Effector memory CD8-positive, alpha-beta T cell (primary cell): ENCODE measurements at places on chromosomes 4 and X.

DNA sequence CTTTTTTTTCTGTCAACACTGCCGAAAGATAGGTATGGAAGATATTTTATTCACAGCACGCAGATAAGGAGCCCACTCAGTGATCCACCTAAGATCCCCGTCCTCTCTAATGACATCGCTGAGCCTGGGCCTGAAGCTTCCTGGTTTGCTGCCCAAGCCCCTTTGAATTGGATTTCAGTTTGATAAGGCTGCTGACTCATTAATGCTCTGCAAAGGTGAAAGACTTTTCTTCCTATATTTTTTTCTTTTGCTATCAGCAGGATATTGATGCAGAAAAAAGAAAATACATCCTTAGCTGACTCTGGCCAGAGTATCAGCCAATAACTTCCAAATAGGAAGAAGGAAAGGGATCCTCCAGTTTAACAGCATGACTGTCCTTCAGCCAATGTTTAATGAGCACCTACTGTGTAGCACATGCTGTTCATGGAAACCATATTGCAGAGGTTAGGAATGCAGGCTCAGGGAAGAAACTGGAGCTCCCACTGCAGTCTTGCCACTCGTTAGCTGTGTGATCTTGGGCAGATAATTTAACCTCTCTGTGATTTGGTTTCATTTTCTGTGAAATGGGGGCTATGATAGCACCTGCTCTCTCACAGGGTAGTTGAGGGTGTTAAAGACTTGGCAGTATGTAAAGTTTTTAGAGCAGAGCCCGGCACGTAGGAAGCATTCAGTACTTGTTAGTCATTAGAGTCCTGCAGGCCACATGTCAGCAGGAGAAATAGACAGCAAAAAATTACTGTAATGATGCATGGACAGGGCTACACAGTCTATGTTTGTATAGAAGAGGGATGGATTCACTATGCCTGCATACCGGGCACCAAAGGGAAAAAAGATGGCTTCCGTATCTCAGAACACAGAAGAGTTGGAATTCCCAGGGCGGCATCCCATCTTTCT lies 39.3 kb downstream of the EVC start:
- no peaks in the 10 kb centered on the region for H3K36me3 ChIP-seq
- H3K27me3 ChIP-seq = peaks cover 6% of the 10 kb centered on the region
- H3K4me3 ChIP-seq = no peak overlapping the region
- no peaks in the 10 kb centered on the region for H3K4me1 ChIP-seq
- H3K27ac ChIP-seq = no peak overlapping the region

GRCh38 chrX:152020888-152021287 lies 46.4 kb upstream of the GABRE start:
- H3K27ac ChIP-seq = no peak overlapping the region
- no peak for DNase-seq
- no peaks in the 10 kb centered on the region for H3K27me3 ChIP-seq
- no peaks in the 10 kb centered on the region for H3K36me3 ChIP-seq

DNA sequence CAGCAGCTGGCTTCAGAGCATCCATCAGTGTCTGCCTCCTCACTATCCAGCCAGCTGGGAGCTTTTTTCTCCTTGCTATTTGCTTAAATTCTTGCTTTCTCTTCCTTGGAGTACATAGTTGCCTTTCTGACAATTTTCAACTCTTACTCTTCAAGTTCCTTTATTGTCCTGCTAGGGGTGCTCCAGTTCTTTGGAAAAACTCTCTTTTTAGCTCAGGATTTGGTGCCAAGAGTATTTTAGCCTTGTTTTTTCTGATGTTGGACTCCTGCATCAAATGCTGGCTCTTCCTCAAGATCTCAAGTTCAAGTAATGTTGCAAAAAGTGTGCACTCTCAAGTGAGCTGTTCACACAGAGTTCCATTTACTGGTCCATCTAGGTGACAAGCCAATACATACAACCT lies 126.4 kb downstream of the KDR start:
- no peak overlapping the region for H3K27ac ChIP-seq
- no peaks in the 10 kb centered on the region for H3K4me1 ChIP-seq
- H3K4me3 ChIP-seq = no peak overlapping the region
- no peaks in the 10 kb centered on the region for H3K36me3 ChIP-seq

GRCh38 chr4:155535802-155536454 lies 130.7 kb upstream of the GUCY1A1 start:
- no peaks in the 10 kb centered on the region for H3K4me1 ChIP-seq
- H3K27ac ChIP-seq = no peak overlapping the region
- no peak for DNase-seq
- H3K36me3 ChIP-seq = no peaks in the 10 kb centered on the region
- H3K4me3 ChIP-seq = no peak overlapping the region
- H3K27me3 ChIP-seq = no peaks in the 10 kb centered on the region

DNA sequence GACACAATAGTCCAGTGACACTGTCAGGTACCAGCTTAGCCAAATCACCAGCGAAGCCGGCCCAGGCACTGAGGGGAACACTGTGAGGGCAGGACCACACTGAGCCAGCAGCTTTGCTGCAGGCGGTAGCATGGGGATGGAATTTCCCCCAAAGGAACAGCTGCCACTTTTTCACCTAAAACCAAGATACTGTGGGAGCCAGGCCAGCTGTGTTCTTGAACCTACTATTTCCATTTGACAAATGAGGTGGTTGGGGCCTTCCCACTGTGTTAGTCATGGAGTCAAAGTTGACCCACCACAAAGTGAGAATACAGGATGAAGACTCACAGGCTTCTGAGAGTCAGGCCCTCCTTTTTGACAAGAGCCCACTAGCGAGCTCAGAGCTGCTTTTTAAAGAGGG lies 70.7 kb upstream of the SH3RF1 start:
- no peaks in the 10 kb centered on the region for H3K36me3 ChIP-seq
- DNase-seq = no peak
- peaks cover 27% of the 10 kb centered on the region for H3K27me3 ChIP-seq
- H3K27ac ChIP-seq = no peak overlapping the region
- no peak overlapping the region for H3K4me3 ChIP-seq
- H3K4me1 ChIP-seq = no peaks in the 10 kb centered on the region

DNA sequence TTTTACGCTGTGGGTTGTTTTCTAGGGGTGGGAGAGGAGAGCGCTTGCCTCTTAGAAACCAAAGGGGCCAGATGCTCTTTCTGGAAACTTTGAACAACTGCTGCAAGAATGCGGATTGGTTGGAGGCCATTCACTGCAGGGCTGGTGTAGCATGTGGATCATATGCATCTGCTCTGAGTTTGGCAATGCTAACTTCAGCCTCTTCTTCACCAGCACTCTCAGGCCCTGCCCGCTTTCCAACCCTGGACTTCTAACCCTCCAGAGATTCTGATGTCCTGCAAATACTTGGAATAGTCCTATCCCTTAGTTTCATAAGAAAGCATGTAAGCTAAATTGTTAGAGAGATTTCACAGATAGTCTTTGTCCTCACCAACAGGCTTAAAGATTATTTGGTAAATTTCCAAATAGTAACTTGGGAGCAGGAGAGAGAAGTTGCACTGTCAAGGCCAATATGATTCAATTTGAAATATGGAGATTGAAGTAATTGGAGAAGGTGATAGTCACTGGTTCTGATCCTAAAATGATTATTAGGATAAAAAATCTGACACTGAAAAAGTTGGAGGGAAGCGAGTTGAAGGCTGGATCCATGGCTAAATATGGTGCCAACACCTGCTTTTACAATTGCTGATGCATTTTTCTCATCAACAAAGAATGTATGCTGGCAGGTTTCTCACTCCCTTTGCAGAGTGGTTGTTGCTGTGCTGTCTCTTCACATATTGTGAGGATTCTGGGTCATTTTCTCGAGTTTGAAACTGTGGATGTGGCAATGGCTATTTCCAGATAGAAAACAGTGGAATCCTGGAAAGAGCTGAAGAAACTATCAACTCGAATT lies 210.4 kb downstream of the PTTG2 start:
- no peak overlapping the region for H3K4me3 ChIP-seq
- H3K27me3 ChIP-seq = no peaks in the 10 kb centered on the region
- no peak overlapping the region for H3K27ac ChIP-seq
- H3K36me3 ChIP-seq = peaks cover 3% of the 10 kb centered on the region

GRCh38 chr4:25090516-25090915 lies 59.8 kb upstream of the LGI2 start:
- no peak overlapping the region for H3K27ac ChIP-seq
- H3K36me3 ChIP-seq = no peaks in the 10 kb centered on the region
- peaks cover 67% of the 10 kb centered on the region for H3K27me3 ChIP-seq
- no peak overlapping the region for H3K4me3 ChIP-seq
